Activated CD4-positive, alpha-beta T cell treated with anti-CD3 and anti-CD28 coated beads for 24 hours (primary cell): ENCODE measurements at places on chromosomes 6 and 20.
A peak's percentile ranks its signal among the peaks of the same experiment; 100 is the strongest.

- DNase-seq: peak; percentile 38
Observed at GRCh38 chr20:32743237-32744112, at the start of gene COMMD7. TSS of gene COMMD7 (minus strand) at chr20:32743467. CDS start at chr20:32743391, 76 bp downstream.

GRCh38 chr6:159043251-159043650, 1.5 kb downstream of the TAGAP start:
- no peak for DNase-seq

DNA sequence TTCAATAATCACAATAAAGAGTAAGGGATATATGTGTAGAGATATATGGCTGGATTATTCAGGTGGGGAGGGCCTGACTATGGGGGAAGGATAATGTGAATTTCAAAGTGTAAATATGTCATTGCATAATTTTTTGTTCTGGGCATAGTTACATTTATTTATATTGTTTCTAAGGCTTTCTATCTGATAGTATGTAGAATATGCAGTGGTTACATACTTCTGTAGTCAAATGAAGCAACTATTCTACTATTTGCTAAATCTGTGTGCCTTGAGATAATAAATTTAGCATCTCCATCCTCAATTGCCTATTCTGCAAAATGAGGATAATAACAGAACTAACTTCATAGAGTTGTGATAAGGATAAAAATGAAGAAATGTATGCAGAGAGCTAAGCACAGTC, 359.2 kb downstream of the CDKAL1 start:
- DNase-seq: no peak

DNA sequence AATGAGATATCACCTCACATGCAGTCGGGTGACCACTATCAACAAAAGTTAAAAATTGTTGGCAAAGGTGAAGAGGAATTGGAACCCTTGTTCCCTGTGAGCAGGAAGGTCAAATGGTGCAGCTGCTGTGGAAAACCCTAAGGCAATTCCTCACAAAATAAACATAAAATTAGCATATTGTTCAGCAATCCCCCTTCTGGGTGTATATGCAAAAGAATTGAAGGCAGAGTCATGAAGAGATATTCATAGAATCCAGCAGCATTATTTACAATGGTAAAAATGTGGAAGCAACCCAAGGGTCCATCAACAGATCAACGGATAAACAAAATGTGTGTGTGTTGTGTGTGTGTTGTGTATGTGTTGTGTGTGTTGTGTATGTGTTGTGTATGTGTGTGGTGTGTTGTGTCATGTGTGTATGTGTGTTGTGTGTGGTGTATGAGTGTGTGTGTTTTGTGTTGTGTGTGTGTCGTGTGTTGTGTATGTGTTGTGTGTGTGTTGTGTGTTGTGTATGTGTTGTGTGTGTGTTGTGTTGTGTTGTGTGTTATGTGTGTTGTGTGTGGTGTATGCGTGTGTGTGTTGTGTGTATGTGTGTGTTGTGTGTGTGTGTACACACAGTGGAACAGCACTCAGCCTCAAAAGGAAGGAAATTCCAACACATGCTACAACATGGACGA, 245.1 kb downstream of the ERMARD start:
- DNase-seq: no peak

GRCh38 chr6:157150076-157150475, 173.2 kb downstream of the TMEM242 start:
- no peak for DNase-seq

GRCh38 chr6:55820696-55821095, 54.7 kb downstream of the BMP5 start:
- no peak for DNase-seq

DNA sequence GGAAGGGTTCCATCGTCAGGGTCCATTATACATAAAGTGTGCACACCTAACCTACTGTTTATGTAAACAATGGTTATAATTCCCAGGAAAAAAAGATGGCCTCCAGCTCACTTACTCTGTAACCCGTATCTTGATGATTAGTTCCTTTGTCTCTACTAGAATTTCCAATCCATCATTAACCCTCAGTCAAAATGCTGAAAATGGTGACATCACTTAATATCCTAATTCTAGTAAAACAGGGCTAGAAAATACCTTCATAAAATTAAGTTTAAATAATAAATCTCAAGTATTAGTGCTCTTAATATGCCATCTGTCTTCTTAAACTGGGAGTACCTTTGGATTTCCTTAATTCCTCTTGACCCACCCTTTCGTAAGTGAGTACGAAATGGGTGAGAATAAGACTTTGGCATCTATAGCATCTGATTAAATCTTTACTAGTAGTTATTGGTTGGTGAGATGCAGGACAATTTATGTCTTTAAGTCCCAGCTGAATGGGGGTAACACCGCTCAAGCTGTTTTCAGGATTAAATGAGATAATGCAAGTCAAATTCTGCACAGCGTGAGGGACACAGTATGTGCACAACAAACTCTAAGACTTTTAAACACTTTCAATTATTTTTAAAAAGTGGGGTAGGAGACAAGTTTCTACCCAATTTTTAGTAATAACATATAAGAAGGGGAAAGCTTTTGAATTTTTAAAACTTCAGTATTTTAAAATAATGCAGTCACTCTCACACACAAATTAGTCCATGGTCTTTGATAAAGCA, 1.6 kb downstream of the HMGN3 start:
- DNase-seq: no peak

- DNase-seq: no peak
Observed at GRCh38 chr6:156963712-156964700, 186.8 kb downstream of the ARID1B start.

- DNase-seq: no peak
Observed at GRCh38 chr6:14918200-14918907, 327.5 kb upstream of the JARID2 start.
